ENCODE measurements at places on chromosomes 11 and 22. TPM values are rescaled to one million over a fixed set of nuclear protein-coding genes. Genes with fewer than 3 reads are reported as not detected.

The MAP6 gene
- total RNA-seq, result 1.5 TPM

The PYGM gene
- total RNA-seq, result 4.0 TPM

The KCNE3 gene
- total RNA-seq, result not detected

- peak overlapping the region; percentile 100 for H3K4me3 ChIP-seq
- H3K36me3 ChIP-seq, result peaks cover 46% of the 10 kb centered on the region
- peak overlapping the region; percentile 100 for H3K27ac ChIP-seq
- DNase-seq, result no peak
- H3K27me3 ChIP-seq, result no peaks in the 10 kb centered on the region
Observed at GRCh38 chr11:10857459-10857708, 469 bp downstream of the ZBED5 start.

DNA sequence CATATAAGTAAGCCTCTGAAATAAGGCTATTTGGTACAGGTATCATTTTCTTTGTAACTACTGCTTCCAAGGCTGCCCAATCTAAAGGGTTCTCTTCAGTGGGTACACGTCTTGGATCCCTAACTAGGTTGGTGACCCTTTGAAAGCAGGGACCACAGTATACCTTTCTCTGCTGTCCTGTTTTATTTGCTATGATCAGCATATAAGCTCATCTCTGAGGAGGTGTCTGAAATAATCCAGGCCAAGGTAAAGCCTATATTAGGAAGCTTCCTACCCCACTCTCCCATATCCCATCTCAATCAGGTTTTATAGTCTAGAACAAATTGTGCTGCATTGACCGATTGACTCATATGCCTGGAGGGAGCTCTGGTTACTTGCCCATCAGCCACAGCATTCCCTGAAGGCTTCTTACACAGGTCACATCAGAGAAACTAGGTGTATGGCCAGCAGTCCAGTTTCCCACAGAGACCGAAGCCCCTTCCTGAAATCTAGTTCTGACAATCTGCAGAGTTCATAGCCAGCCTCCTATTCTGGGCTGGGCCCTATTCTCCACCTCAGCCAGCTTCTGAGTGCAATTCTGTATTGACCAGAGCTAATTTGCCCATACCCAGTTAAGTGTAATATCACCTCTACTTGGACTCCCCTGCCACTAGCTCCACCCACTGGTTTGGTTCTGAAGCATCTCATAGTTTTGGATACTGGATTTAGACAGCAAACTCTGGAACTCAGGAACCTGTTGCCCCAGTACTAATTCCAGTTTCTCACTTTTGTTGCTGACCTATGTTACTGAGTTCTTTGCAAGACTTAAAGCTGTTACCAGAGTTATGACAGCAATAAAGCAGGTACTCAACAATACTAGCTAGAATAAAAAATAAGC lies 62.1 kb upstream of the ARHGAP20 start:
- H3K4me1 ChIP-seq, result no peaks in the 10 kb centered on the region
- no peaks in the 10 kb centered on the region for H3K36me3 ChIP-seq
- DNase-seq, result no peak
- H3K27me3 ChIP-seq, result no peaks in the 10 kb centered on the region

- H3K27me3 ChIP-seq, result peaks cover 13% of the 10 kb centered on the region
- peaks cover 1% of the 10 kb centered on the region for H3K4me1 ChIP-seq
- no peak overlapping the region for H3K4me3 ChIP-seq
- H3K27ac ChIP-seq, result no peak overlapping the region
- no peak for DNase-seq
Observed at GRCh38 chr22:41931701-41932269, 5.2 kb upstream of the TNFRSF13C start.

GRCh38 chr11:16587670-16588069 lies 150.8 kb upstream of the C11orf58 start:
- no peak for DNase-seq
- no peak overlapping the region for H3K27ac ChIP-seq

- H3K27me3 ChIP-seq, result peaks cover 13% of the 10 kb centered on the region
- no peak for DNase-seq
- peak overlapping the region; percentile 94 for H3K4me3 ChIP-seq
- peak overlapping the region; percentile 99 for H3K27ac ChIP-seq
- peaks cover 8% of the 10 kb centered on the region for H3K36me3 ChIP-seq
- H3K4me1 ChIP-seq, result peaks cover 50% of the 10 kb centered on the region
Observed at GRCh38 chr11:67354075-67355022, 1.0 kb upstream of the POLD4 start.
